Tibial artery (tissue), 4 donors: ENCODE measurements at places on chromosomes 3 and 15.

- no peak for DNase-seq
Measured at GRCh38 chr15:88636050-88636449, 2.8 kb upstream of the ISG20 start.

DNA sequence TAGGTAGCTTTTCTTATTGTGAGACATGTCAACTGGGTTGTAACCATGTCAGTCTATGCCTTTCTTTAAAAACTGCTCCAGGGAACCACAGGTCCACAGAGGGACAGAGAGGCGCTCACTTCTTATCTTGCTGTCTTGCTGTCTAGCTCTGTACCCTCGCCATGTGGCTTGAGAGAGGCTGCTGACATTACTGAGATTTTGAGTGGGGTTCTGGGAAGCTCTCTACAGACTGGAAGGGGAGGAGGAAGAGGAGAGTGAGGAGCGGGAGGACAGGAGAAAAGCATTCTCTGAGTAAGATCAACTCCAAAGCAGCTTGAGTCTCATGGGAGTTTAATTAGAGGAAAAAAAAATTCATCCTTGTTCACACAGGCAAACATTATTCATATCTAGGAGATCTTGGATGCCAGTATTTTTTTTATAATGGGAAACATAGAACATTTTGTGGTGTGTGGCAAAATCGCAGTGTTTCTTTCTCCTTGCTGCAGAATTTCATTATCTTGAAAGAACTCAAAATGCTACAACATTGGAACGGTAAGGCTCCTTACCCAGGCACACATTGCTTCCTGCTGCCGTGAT is 1037.0 kb upstream of the NR2F2 start:
- no peak for DNase-seq

- DNase-seq, result no peak
Measured at GRCh38 chr3:165256554-165257065, 60.4 kb upstream of the SLITRK3 start.

DNA sequence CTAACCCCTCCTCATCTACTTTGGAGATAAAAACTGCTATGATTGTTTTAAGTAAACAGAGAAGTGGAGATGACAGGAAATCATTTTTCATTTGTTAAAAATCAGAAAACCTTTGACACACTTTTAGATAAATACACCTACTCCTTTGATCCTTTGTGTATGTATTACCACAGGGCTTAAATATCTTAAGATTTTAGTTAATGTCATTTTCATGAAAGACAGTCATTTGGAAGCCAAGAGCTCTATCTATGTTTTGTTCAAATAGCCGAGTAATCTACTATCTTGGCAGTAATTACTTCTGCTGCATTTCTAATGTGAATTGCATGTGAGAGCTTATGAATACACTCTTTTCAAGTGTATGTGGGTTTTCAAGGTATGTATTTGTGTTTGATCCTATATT is 2.0 kb downstream of the ARPP21 start:
- DNase-seq, result no peak

- no peak for DNase-seq
Measured at GRCh38 chr3:116453666-116454346, 8.5 kb upstream of the LSAMP start.

GRCh38 chr3:58474348-58474911 is 17.5 kb upstream of the KCTD6 start:
- no peak for DNase-seq

- no peak for DNase-seq
Measured at GRCh38 chr3:54376142-54376807, 253.9 kb downstream of the CACNA2D3 start.

GRCh38 chr3:33795131-33795530 is 3.3 kb upstream of the PDCD6IP start:
- no peak for DNase-seq

GRCh38 chr3:17412950-17413530 is 329.4 kb downstream of the TBC1D5 start:
- DNase-seq, result no peak

- DNase-seq, result no peak
Measured at GRCh38 chr3:159371961-159372360, 570.1 kb downstream of the MFSD1 start.

- peak; percentile 25 for DNase-seq
Measured at GRCh38 chr15:71651750-71652186, 158.6 kb upstream of the NR2E3 start.

DNA sequence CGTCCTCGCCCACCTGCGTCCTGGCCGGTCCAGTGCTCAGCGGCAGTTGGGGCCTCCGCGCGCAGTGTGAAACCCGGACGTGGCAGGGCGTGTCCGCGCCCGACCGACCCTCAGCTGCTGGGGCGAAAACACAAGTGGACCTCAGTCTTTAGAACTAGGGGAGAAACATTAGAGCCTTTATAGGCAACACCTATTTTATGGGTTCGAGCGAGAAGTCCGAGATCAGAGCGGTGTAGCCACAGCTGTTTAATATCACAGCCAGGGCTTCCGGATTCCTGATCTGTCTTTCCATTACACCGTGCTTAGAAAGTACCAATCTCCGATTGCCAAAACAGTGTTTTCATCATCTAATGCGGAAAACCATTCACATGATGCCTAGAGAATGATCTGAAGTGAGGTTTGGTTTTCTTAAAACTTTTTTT is 506 bp downstream of the RAD51 start:
- DNase-seq, result no peak

DNA sequence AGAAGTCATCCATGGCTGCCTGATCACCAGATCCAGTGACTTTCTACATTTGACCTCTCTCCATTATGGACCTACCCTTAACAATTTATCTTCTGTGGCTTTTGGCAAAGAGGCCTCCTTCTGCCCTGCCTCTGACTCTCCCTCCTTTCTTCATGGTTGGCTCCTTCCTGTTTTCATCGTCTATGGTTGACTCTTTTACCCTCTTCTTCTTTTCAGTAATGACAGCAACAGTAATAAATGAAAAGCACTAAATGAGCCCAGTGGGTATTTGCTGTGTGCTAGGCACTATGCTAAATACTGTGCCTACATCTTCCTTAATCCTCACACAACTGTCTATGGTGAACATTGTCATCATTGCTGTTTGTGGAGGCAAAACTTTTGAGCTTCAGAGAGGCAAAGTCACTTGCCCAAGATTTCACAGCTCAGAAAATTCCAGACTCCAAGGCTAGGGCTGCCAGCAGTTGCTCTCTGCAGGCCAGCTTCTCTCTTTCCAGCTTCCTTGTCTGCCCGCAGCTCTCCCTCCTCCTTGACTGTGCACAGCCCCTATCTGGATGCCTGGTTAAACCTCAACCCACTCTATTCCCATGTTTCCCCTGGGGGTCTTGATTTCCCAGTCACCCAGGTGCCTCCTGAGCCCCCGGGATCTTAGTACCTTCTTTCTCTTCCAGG is 24.6 kb downstream of the ITPR1 start:
- DNase-seq, result no peak

- no peak for DNase-seq
Measured at GRCh38 chr3:39448506-39449233, 18.8 kb upstream of the MOBP start.

DNA sequence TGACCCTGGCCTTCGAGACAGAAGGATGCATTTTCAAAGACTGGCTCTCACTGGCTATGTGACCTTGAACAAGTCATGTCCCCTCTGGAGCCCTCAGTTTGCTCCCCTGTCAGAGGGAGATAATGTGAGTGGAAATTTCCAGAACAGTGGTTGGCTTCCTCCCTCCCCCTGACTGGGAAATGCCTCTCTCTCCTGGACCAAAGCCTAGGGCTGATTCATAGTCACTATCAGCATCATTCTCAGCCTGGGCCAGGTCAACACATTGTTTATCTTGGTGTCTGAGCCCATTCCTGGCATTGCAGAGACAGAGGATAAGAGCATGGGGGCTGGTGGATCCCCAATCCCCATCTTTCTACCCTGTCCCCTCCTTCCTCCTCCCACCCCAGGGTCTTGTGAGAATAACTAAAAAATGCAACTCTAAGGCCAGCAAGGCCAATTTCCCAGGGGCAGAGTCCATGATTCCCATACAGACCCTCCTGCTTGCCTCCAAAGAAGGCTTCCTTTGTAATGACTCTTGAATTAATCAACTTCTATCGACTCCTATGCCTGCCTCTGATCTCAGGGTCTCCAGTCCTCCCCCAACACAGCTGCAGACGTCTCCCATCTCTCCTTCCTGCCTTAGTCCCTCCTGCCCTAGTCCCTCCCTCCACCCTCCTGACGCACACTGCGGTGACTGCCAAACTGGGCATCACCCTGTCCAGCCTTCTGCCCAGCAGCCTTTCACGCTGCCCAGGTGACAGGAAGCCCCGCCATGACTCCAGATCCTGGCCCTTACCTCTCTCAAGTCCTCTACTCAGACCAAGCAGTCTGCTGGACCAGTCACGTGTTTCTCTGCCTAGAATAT is 35.4 kb upstream of the CORO2B start:
- DNase-seq, result peak; percentile 83

GRCh38 chr3:189237526-189237925 is 65.8 kb downstream of the TPRG1 start:
- no peak for DNase-seq

- no peak for DNase-seq
Measured at GRCh38 chr15:40879609-40880008, 5.6 kb upstream of the RHOV start.

DNA sequence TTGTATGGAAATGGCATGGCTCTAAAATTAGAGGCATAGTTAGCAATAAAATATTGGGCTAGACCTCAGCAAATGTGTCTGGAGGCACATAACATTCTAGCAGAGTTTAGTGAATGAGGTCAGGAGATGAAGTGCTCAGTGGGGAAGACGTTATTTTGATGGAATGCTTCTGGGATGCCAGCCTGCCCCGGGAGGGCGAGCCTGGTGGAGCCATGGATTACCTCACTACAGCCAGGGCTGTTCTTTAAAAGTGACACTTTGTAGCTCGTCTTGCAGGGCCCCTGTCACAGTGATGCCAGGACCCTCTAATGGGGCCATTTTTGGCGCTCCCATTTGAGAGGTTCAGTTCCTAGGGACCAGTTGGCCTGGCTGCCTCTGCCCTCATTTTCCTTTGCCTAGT is 48.5 kb downstream of the PXYLP1 start:
- no peak for DNase-seq

DNA sequence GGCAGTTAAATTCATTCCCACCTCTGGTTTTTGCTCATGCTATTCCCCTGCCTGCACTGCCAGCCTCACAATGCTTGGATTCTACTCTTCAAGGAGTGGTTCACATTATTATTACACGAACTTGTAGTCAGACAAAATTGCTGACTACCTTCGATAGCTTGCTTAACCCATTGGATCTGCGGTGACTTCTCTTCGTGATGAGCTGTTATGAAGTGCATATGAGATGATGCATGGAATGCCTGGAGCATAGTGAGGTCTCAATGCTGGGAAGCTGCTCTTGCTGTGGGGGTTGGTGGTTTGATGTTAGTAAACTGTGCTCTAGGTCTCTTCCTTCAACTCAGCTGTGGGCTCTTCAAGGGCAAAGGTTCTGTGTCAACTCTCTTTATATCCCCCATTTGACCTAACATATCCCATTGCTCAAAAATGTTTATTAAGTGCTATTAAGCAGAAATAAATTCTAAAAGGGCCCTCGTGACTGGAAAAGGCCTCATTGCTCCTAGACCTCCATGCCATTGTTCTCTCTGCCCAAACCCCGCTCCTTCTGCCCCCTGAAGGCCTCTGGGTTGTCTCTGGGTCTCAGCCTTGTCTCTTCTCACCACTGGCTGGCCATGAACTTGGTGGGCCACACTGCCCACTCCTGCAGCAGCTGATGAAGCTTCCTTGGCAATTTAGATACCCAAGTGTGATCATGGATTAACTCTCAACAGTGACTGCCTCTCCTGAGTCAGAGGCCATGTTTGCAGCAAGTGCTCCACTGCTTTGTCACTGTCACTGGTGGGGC is 4.5 kb upstream of the SLCO2A1 start:
- no peak for DNase-seq

- no peak for DNase-seq
Measured at GRCh38 chr3:101868534-101869464, 19.5 kb downstream of the NFKBIZ start.

DNA sequence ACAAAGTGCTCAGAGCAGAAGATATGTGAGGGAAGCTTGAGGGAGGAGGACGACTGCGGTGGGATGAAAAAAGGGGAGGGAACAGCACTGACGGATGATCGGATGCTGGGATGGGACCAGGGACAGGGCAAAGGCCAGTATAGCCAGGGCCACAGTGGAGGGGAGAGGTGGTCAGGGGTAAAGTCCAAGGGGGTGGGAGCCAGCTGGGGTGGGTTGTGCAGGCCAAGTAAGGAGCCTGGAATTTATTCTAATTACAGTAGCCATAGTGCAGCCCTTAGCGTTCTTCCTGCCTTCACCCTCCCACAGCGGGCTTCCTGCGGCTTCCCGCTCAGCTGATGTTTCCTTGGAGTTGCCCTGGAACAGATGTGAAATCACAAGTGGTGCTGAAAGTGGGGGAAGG is 7.6 kb upstream of the APEH start:
- no peak for DNase-seq

DNA sequence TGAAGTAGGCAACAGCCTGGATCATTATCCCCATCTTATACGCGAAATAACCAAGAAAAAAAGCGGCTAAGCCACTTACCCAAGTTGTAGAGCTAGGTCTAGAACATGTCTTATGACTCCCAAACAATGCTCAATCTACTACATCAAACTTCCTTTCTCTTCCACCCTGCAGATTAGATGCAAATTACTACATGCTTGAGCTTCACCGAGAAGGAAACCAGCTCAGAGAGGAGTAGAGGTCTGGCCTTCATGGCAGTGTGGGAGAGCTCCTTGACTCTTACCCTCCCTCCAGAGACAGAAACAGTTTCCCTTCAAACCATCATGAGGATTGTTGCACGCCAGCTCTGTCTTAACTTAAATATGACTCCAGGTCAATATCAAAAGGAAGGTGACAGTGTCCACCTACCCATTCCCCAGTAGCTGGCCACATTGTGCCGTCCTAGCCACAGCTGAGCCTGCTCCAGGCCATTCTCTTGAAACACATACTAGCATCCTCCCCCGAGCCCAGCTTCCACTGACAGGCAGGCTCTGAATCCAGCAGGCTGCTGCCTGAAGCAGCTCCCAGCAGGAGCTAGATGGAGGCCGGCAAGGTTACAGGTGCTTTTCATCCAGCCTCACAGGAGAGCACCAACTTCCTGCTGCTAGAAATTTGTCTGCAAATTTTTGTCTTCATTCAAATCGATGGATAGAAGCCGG is 56.8 kb downstream of the CPN2 start:
- DNase-seq, result peak; percentile 42

DNA sequence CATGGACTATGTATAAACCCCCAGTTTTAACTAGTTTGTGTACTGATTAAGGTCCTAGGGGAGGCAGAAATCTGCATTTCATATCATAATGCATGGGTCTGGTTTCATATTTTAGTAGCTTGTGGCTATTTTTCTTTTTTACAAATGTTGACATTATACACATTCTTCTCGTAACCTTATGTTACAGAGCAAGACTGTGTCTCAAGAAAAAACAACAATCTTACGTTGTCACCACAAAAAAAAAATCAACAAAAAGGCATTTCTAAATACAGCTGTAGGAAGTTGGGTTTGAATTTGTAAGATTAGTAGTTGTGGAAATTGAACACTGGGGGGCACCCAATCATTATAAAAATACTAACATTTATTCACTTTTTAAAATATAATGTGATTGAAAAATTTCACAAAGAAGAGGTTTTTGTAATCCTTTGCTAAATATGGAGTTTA is 17.9 kb downstream of the SERP1 start:
- DNase-seq, result no peak
